ENCODE measurements at places on chromosomes 7 and 10.

GRCh38 chr10:55163388-55163979, 362.5 kb upstream of the PCDH15 start:
- DNase-seq: no peak

DNA sequence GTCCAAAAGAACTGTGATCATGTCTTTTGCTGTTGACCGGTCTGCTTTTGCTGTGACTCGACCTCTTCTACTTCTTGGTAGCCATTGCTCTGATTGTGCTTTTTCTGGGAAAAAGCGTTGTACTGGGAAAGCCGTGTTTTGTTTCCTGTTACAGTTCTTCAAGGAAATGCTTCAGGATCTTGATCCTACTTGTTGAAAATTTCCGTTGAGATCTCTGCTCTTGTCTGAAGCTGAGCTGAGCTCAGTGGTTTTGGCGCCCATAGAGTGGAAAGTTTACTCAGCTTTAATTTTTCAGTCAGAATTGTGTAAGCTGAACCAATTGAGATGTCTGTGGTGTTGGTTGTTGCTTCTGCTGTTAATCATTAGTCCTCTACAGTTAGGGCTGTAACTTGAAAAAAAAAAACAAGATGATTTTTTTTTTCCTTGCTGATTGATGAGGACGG, 302.2 kb downstream of the CCDC3 start:
- no peak for DNase-seq

- no peak for DNase-seq
Measured at GRCh38 chr10:61452151-61452651, 980 bp downstream of the TMEM26 start.

DNA sequence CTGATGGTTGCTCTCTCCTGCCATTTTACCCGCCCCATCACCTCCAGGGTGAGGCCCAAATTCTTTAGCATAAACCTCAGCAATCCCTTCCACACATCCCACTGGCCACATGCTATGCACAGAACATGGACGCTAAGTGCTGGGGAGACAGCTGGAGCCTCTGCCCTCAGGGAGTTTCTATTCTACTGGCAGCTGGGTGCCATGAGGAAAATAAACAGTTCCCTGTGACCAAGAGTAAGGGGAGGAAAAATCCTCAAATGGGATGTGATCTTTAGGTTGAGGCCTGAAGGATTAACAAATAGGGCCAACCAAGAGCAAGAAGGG, 1.2 kb downstream of the PARP12 start:
- no peak for DNase-seq

DNA sequence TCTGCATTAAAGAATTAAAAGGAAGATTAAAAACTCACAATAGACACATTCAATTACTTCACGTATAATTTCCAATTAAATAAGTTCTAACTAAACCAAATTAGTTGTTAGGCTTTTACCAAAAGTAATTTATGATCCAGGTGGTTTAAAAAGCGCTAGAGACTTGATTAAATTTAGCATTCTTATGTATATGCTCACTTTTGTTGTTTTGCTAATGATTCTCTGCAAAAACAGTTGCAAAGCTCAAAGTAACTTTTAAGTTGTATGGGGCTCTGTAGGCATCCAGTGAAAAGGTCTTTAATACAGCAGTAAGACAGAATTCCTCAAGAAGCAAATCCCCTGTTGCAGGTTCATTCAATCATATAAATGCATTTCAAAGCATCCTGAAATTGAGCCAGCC, 15.5 kb upstream of the PNPLA8 start:
- DNase-seq: no peak

DNA sequence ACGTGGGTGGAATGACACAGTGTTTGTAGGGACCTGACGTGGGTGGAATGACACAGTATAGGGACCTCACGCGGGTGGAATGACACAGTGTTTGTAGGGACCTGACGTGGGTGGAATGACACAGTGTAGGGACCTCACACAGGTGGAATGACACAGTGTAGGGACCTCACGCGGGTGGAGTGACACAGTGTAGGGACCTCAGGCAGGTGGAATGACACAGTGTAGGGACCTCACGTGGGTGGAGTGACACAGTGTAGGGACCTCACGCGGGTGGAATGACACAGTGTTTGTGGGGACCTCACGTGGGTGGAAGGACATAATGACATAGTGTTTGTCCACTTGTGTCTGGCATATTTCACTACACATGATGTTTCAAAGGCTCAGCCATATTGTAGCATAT, 19.3 kb downstream of the PPP2R2D start:
- no peak for DNase-seq

DNA sequence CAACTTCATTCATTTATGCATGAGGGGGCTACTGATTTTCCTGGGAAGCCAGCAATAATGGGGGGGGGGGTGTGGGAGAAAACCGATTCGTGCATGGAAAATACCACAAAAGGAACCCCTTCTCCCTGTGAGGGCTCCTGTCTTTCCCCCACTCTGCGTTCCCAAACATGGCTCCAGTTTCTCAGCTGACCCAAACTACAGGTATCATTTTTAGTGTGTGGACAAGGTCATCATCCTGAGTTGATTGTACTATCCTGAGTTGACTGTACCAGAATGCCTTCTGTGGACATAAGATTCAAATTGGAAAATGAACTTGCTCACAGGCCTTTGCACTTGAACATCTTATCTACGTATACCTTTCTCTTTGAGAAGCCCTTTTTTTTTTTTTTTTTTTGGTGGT, 49.9 kb downstream of the ZRANB1 start:
- DNase-seq: no peak

GRCh38 chr7:130268463-130269317, 2.0 kb downstream of the CPA2 start:
- no peak for DNase-seq

GRCh38 chr10:30557884-30558283, 71.7 kb downstream of the LYZL2 start:
- no peak for DNase-seq

DNA sequence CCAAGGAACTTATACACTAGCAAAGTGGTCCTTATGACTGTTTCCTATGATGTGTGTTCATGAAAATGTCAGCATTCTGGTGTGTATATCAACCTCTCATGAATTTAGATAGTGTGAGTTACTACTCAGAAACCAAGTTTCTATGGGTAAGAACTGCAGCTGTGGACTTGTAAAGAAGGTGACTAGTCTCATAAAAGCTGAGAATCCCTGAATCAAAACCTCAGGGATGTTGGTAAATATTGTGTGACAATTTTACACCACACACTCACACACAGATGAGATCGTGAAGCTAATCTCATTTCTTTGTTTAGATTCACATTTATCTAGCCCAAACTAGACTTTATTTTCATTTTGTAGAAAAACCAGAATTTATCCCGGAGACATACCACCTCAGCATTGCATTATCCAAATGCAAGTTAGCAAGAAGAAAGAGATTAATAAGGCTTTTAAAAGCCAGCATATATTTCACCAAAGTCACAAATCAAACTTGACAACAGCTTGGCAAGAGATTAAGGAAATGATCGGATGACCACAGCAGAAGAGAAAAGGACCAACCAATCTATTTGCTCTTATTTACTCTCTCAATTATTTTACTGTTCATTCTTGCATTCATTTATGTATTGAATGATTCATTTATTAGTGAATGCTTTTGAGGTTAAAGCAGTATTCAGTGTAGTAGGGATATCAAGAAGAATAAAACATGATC, 92.9 kb downstream of the PLXDC2 start:
- no peak for DNase-seq

Measured in NCI-H1105 treated with DMSO at 0.1 percent for 48 hours (cell line).